ENCODE measurements at places on chromosomes 6 and 20. TPM values are rescaled to one million over a fixed set of nuclear protein-coding genes. Genes with fewer than 3 reads are reported as not detected.

DNA sequence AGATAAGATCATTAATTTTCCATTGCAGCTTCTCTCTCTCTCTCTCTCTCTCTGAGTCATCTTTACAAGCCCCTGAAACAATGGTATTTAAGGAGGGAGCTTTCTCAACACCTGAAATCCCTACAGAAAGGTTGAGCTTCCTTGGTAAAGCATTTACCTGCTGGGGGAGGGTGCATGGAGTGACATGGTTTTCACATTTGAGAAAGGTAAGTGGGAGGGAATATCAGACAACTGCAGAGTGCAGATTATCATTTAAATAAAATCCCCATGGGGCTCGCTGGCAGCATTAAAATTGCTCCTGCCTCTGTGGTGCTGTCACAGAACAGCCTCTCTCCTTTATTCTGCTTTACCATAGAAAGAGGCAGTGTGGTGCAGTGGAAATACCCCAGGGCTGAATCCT lies 10.3 kb upstream of the PDYN start:
- DNase-seq, result no peak

DNA sequence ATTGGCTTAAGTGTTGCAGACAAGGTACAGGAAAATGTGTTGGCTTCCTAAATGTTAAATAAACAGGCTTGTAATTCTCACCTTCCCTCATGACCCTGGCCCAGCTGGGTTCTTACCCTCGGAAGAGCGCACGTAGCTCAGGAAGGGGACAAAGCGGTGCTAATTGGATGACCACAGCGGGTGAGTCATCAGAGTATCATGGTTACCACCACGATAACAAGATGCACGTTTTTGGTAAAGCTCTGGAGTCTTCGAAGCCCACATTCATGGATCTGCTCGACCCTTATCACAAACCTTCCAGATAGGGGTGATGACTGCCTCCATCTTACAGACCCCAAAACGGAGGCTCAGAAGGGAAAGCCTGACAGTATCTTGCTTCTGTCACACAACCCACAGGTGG lies 32.8 kb downstream of the APCDD1L start:
- DNase-seq, result no peak

DNA sequence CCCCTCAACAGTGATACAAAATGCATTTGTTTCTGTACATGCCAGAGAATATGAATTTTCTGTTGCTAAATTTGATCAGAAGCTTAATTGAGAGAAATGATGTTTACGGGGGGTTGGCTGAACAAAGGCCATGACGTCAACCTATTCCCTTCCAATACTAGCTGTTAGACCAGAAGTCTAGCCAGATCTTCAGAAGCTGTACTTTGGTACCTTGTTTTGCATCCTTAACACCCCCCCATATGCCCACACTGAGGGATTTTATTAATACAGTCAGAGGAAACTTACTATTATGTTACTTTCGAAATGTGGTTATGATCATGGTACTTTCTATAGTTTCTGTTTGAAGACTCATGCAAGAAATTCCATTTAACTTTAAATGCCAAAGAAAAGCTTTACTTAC lies 3.1 kb downstream of the NCOA7 start:
- no peak for DNase-seq

DNA sequence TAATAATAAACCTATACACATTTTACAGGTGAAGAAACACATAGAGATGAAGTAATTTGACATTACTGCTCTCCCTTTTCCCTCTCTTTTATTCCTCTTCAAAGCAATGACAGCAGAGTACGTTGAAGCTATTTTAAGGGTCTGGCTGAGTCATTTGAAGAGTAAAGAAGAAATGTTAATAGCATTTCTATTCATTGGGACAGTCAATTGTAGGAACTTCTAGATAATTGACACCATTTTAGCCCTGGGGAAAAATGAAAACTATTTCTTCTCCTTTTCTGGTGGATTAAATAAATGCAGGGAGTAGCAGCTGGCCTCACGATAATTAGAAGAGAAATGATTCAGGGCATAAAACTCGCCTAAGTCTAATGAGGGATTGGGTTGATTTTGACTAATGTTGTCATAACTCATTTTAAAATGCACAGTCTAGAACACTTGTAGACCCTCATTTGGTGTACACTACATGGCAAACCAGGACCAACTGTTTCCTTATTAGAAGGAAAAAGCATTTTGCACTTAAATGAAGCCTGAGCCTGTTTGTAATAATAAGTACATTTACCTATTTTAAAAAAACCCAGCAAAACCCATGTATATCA lies 48.1 kb downstream of the RIPOR2 start:
- DNase-seq, result no peak

GRCh38 chr6:29628419-29629281 lies 4.3 kb downstream of the GABBR1 start:
- DNase-seq, result peak; percentile 76

DNA sequence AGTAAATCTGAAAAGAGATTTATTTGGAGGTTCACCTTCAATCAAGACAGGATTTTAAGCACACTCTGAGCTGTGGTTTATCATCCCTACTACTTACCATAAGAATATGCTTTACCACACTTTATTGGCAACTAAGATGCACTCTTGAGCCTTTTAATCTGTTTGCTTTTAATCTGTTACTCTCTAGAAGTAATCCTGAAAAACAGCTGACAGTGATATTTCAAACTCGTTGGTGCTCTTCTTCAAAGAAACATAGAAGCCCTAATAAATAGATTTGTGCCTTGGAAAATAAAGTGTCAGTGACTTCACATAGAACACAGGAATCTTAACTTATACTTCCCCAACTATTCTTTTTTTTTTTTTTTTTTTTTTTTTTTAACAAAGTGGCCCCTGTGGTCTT lies 102.9 kb downstream of the HIVEP1 start:
- no peak for DNase-seq

- no peak for DNase-seq
These were observed 26.5 kb downstream of the NKAIN2 start for GRCh38 chr6:123830120-123830519.

DNA sequence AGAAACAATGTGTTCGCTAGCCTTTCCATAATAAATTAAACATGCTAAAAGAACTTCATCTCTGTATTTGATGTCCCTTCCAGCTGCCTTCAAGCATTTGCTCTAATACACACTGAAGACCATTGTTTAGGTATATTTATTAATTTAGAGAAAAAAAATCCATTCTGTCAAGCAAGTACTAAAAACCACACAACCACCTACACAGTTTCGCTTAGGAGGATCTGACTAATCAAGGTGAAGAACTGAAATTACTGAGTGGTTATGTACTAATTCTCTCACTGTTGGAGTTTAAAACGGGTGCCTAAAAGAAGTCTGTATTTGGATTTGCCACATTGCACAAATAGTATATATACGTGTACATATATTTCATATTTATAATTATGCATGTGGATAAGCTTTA lies 58.9 kb downstream of the GMDS start:
- DNase-seq, result peak; percentile 57

GRCh38 chr6:77458421-77458820 lies 4.9 kb downstream of the HTR1B start:
- DNase-seq, result no peak

- DNase-seq, result no peak
These were observed 19.5 kb upstream of the GMNN start for GRCh38 chr6:24755279-24755678.

GRCh38 chr20:11350126-11351005 lies 567.3 kb upstream of the BTBD3 start:
- DNase-seq, result no peak

DNA sequence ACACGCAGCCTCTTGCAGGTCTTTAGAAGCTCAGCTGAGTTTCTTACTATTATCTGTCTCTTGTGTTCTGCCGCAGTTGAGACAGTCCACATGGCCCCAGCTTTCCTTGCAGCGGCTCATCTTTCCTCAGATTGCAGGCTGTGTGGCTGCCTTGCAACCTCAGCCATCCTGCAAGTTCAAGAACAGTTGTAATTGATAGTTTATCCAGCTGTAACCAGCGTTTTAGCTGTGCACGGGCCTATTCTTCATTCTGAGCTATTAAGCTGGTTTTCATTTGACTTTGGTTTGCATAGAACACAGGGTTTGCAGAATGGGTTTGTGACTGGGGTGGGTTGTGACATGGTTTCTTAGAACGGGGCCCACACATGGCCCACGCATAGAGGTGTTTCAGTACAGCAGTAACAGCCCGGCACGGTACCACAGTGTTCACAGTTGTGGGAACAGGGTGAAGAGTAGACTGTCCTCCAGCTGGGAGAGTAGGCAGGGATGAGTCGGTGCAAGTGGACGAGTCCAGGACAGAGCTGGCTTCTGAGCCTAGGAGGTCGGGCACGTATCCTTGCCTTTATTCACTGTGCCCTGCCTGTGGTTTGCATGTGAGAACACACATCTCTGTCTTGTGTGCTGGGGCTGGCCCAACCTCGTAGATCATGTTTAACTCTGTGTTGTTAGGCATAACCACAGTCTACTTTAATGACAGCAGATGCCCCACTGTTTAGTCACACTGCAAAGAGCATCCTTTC lies 89.2 kb downstream of the RPP40 start:
- DNase-seq, result no peak

DNA sequence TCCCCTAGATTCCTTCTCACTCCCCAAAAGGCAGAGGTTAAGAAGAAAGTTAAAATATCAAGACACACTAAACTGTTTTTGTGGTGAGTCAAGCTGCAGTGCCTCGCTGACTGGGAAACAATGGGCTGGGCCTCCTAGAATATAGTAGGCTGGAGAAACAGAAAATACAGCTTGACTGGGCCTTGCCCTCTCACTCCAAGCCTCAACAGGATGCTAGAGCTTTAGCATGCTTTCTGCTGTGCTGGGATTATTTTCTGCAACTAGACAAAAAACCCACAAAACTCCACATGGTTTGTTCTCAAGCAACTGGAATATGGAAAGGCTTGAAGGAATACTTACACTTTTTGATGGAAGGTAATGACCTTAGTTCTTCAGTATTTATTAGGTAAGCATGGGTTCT lies 27.9 kb downstream of the FOXO3 start:
- DNase-seq, result peak; percentile 32

GRCh38 chr6:56759521-56759920 lies 116.8 kb upstream of the DST start:
- DNase-seq, result no peak

GRCh38 chr6:157806856-157807215 lies 16.2 kb upstream of the SNX9 start:
- no peak for DNase-seq

- no peak for DNase-seq
These were observed 177.8 kb downstream of the LY86 start for GRCh38 chr6:6766230-6766905.

- DNase-seq, result peak; percentile 76
These were observed at the start of gene EDN1 for GRCh38 chr6:12289933-12290820. TSS of gene EDN1 (plus strand) at chr6:12290361. CDS start at chr6:12290630, 269 bp downstream.

DNA sequence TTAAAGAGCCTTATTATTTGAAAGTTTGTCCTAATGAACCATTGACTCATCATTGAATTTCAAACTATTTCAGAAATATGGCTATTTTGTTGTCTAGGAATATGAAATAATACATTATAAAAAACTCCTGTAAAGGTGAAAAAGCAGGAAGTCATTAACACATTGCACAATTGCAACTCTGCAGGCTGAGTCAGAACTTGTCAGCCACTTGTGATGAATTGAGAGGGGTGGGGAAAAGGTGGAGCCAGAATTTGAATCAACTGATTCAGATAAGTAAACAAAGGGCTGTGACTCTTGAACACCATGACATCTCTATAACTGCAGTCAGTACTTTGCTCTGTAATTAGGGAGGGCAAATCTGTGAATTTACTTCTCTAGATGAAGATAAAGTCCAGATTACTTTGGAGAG lies 6.0 kb downstream of the C6orf141 start:
- peak; percentile 58 for DNase-seq

DNA sequence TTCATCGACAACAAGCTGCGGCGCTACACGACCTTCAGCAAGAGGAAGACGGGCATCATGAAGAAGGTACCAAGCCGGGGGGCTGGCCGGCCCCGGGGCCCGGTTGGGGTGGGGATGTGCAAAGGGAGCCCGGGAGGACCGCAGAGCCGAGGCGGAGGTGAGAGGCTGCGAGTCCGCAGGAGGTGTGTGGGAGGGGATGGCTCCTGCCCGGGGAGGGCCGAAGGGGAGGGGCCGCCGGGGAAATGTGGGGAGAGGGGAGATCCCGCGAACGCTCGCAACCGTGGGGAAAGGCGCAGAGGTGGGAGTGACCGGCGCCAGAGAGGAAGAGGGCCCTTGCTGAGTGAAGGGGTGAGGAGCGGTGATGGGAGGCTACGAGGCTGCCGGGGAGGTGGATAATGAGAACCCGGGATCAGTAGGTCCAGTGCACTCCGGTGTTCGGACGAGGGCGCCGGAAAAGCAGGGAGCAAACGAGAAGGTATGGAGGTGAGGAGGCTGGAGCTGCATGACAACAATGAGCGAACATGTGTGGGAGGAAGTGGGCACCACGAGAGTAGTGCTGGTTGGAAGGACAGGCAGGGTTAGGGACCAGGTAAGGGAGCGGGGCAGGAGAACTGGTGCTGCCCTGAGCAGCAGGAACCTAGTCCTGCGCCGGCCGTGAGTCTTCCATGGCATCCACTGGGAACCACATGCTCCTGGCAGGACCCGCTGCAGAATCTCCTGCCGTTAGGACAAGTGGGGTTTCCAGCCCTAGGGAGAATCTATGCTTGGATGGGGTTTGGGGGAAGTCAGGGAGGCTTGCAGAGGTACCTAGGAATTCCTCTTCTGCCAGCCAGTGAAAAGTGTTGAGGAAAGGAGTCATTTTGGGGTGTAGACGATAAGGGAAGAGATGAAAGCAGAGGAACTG lies 1.3 kb downstream of the SRF start:
- peak; percentile 71 for DNase-seq

- DNase-seq, result peak; percentile 48
These were observed 818 bp upstream of the MDGA1 start for GRCh38 chr6:37698264-37699137.

DNA sequence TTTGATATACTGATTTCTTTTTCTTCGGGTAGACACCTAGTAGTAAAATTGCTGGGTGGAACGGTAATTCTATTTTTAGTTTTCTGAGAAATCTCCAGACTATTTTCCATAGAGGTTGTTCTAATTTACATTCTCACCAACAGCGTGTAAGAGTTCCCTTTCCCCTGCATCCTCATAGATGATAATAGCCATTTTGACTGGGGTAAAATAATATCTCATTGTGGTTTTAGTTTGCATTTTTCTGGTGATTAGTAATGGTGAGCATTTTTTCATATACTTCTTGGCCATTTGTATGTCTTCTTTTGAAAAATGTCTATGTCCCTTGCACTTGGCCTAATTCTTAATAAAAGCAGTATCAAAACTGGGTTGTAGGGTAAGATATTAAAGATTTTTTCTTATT lies 148.9 kb upstream of the SIM1 start:
- DNase-seq, result no peak

HSPA12B gene
- not detected for total RNA-seq

TMEM30A gene
- total RNA-seq, result 68.9 TPM

GRIK2 gene
- not detected for total RNA-seq

CRISP2 gene
- not detected for total RNA-seq

MYCT1 gene
- not detected for total RNA-seq

SFTA2 gene
- not detected for total RNA-seq

ADAT2 gene
- total RNA-seq, result 39.5 TPM

EEF1A2 gene
- not detected for total RNA-seq

DEF6 gene
- 90.6 TPM for total RNA-seq

OGFR gene
- 23.7 TPM for total RNA-seq

EFCAB8 gene
- total RNA-seq, result 0.57 TPM

SEMG1 gene
- not detected for total RNA-seq

SRF gene
- total RNA-seq, result 27.8 TPM

HLA-DPA1 gene
- 12.1 TPM for total RNA-seq

NFKBIL1 gene
- 20.6 TPM for total RNA-seq

KHDRBS2 gene
- total RNA-seq, result not detected

B3GAT2 gene
- total RNA-seq, result not detected
